ENCODE measurements at places on chromosomes 4 and X.
A peak's percentile ranks its signal among the peaks of the same experiment; 100 is the strongest.

GRCh38 chr4:181536196-181536746, 706.9 kb upstream of the TENM3 start:
- no peak for DNase-seq

- DNase-seq: no peak
Measured at GRCh38 chrX:72366701-72367454, 61.2 kb upstream of the CITED1 start.

- peak; percentile 3 for DNase-seq
Measured at GRCh38 chrX:136336623-136337022, 35.9 kb downstream of the ADGRG4 start.

GRCh38 chr4:3491681-3492405, 28.7 kb downstream of the DOK7 start:
- no peak for DNase-seq

DNA sequence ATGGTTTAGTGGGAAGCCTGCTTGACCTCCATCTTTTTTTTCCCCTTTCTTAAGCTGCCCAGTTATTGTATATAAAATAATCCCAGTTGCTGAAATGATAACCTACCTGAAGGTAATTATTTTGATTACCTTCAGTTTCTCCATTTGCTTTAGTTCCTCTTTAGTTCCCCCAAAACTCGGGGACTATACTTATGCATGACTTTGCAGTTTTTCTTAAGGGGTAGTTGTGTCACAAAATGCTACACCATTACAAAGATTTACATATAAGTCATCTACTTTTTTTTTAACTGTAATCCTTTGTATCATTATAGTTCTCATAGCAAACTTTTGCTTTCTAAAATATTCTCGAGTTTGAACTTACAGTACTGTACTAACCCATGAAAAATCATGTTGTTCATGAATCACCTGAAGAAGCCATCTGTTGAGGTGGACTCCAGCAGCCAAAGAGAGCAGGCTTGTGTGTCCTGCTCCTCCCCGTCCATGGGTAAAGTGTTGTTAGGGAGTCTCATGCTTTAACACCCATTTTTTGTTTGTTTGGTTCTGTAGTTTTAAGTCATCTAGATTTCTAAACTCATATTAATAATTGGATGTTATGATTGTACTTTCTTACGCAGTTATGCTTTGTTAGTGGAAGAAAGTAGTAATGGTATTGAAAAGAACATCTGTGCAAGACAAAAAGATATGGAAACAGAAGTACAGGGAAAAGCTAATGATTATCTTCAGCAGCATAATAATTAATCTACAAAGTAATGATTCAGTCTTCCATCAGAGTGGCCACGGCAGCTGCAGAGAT, 34.6 kb downstream of the HADH start:
- DNase-seq: no peak

DNA sequence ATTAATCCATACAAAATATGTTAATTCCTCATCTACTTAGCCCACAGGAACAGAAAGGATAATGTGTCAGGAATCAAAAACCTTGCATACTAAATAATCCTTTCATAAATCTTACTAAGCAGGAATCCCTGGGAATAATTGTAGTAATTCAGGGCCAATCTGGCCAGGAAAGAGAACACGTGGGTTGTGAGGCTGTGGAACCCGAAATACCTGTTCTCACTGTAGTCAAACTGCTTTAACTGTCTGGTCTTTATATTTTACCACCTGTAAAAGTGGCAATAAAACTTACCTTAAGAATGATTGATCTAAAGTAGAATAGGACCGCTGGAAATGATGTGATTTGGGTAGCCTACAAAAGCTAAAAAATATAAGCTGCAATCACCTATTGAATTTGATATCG, 1620.9 kb downstream of the STIM2 start:
- DNase-seq: no peak

DNA sequence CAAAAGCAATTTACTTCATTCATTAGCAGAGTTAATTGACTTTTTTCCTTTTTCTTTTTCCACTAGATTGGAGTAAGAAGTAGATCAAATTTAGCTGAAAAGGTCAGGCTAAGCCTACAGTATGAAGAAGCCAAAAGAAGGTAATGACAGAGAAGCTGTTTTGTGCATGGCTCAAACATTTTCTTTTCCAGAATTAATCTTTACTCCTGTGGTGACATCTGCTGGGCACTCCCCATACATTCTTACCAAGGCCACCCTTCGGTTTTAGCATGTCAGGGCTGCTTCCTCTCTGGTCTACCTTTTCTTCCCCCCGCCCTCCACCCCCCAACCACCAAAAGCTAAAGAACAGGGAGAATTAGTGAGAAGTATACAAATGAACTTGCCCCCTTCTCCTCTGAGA, 70.2 kb downstream of the CLDN22 start:
- peak; percentile 56 for DNase-seq

GRCh38 chrX:20132666-20133065, 9.0 kb downstream of the EIF1AX start:
- no peak for DNase-seq

- no peak for DNase-seq
Measured at GRCh38 chrX:76248901-76249300, 76.0 kb downstream of the PBDC1 start.

DNA sequence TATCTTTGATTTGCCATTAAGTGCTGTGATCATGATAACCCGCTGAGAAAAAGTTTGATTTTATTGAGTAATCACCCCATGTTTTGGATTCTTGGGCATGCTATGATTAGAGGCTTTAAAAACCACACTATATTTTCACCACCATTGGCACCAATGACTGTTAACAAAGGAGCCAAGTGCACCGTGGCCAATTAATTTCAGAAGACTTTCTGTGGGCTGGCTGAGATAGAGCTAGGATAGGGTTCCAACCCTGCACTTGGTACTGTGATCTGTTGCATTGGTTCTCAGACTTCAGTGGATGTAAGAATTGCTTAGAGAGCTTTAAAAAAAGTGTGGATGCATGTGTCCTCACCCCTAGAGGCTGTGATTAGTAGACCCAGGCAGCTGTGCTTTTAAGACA, 32.4 kb downstream of the OCRL start:
- DNase-seq: no peak

DNA sequence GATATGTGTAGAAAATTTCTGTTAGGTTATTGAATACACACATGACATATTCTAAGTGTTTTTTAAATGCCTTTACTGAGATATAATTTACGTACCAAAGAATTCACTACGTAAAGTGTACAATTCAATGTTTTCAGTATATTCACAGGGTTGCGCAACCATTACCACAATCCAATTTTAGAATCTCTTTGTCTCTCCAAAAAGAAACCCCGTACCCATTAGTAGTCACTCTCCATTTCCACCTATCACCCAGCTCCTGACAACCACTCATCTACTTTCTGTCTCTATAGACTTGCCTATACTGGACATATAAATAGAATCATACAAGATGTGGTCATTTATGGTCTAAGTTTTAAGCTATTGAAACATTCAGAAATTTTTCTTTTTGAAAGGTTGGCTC, 53.0 kb upstream of the FBXW7 start:
- no peak for DNase-seq

- DNase-seq: no peak
Measured at GRCh38 chr4:47814618-47815295, 23.1 kb downstream of the CORIN start.

DNA sequence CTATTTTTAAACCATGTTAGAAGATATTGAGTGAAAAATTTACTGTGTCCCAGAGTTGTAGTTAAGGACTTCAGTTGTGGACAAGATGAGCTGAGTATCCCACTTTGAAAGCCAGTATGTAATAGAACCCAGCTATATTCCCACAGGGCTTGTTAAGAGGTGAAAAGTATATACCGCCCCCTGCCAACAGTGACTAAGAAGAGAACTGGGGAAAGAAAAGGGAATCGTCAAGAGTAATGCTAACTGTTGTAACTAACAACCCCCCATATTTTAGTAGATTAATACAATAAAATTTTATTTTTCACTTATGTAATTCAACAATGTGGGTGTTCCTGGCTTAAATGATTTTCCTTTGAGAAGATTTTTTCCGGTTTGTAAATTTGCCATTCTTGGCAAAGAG, 250.4 kb upstream of the GIMD1 start:
- no peak for DNase-seq

DNA sequence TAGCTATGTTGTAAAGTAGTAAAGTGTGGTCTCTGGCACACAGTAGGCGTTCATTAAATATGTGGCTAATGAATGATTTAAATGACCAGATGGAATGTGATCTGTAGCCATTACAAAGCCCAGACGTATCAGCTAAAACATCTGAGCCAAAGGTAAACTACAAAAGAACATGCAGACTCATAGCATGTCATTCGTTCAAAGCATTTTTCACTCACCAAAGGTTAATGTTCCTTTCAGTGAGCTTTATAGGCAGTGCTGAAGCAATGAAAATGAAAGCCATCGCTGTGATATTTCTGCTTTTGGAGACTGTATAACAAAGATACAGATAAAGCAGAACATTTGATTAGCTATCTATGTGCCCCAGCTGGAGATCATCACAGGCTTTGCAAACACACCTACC, 50.5 kb downstream of the F9 start:
- no peak for DNase-seq

DNA sequence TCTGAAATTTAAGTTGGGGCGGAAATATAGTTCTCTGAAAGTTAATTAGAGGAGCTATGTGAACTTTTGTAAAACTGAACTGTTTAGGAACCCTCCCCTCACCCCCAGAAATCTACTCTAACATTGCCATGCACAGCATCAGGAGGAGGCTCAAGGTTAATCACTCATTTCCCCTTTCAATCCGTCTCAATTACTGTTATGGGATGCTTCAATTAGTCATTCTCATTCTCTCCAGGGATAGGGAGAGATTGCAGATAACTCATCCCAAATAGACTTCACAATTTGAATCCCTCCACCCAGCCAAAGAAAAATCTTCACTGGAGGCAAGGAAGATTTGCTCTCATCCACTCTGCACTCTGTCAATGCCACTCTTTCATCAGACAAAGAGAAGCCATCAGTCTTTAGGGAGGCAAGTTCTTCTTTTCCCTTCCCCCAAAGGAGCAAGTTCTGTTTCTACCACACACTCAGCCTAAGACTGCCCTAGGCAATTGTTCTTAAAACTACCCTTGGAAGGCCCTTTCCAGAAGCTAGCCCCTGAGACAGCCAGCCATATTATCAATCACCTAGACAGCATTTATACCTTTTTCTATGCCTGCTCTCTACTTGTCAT, 140.4 kb downstream of the SLC10A7 start:
- DNase-seq: no peak

DNA sequence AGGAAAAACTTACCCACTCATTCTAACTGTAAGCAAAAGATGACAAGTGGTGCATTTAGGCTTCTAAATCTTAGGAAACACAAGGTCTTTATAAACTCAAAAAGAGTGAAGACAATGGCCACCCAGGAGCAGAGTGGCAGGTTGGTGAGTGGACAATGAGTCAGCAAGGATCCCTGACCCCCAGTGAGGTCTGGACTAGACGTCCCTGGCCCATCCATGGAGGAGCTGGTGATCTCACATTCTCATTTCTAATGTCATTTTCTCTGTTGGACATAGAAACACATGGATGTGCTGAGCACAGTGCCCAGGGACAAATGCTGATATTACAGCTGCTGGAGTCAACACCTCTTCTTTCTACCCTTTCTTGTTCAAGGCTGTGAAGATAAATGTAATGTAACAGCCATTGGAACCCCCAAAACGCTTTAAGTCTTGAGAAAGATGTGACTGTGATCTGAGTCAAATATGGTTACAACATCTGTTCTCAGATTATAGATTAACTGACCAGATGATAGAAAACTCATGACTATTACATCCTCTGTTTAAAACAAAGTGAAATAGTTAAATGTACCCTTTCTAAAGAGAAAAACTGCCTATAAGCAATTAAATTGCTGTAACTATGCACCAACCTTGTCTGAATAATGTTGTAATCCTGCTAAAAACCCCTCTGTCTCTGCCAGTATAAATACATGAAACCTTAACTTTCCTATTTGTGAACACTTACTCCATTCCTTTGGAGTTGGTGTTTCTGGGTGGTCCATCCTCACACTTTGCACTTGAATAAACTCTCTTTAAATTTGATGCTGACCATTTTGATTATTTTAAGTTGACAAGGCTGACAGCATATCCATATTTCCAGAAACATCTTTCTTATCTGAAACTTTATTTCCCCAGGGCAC, 92.7 kb downstream of the USP46 start:
- DNase-seq: no peak

- no peak for DNase-seq
Measured at GRCh38 chr4:113908829-113909228, 70.6 kb downstream of the ARSJ start.

DNA sequence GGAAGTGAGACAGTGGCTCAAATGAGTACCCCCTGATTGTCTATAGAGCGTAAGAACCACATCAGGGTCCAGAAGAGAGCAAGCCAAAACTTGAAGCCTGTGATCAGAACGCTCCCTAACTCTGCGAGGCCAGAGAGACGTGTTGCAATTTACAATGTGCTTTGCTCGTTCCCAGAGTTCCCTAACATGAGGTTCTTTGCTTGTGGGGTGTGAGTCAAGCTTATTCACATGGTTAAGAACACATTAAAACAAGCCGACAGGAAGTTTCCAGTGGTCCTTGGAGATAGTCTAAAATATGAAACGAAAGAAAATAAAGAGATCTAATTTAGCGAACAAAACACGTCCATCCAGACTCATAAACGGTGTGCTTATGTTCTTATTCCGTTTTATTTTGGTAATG, 702.3 kb downstream of the TRIML1 start:
- no peak for DNase-seq

- DNase-seq: no peak
Measured at GRCh38 chr4:69749771-69750170, 10.6 kb downstream of the SULT1B1 start.

- DNase-seq: no peak
Measured at GRCh38 chr4:82247171-82247570, 126.6 kb downstream of the HNRNPD start.

DNA sequence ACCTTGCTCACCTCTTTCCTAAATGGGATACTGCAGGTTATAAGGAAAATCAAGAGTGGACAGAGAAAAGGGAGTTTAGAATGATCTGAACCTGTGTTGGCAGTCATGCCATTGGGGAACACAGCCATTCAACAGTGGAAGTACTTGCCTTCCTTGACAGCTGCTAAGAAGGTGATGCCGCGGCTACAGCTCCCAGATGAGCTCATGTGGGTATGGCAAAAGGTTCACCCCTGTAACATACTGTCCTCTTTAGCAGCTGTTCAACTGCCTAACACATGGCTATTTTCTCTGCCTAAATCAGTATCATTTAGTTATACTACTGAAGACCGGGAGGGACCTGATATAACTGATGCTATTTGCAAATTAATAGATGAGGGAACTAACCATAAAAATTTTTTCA, 76.8 kb downstream of the DCHS2 start:
- no peak for DNase-seq

DNA sequence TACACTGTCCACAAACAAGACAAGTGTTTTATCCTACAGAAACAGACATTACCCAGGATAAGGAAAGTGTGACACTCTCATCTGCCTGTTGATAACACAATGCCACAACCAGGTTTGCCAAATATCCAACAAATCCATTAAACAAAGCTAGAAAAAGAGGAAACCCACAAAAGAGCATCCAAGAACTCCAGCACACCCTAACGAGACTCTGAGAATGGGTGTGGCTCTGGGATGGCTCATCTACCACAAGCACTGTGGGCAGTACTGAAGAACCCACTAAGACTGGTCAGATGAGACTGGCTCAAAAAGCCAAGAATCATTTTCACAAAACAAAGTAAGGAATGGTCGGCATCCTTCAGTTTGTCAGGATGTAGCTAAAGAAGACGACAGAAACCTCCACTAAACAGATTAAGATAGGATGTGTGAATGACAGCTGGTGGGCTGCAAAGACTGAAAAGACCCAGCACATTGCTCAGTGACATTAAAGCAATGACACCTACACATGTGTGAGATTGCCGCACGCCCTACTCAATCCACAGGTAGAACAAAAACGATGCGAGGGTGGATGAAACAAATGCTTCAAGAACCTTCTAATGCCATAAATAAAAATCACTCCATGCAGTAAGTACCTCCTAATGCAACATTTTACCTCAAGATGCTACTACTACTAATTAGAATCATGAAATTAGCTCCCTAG, 14.7 kb downstream of the ATP8A1 start:
- no peak for DNase-seq

Measured in hematopoietic multipotent progenitor cell treated with erythropoietin and hydrocortisone succinate and interleukin-3 and kit ligand, for 15 days (in vitro differentiated cells).